ENCODE measurements at places on chromosomes 1 and 21. TPM values are rescaled to one million over a fixed set of nuclear protein-coding genes. Genes with fewer than 3 reads are reported as not detected.

Gene SYT6
- not detected for total RNA-seq

Gene CDC42
- 340 TPM for total RNA-seq

Gene RGSL1
- total RNA-seq = not detected

Gene RSPH1
- total RNA-seq = not detected

Gene SPATA46
- not detected for total RNA-seq

Gene HSPB7
- total RNA-seq = 2.3 TPM

Gene SEC22B
- total RNA-seq = 49.0 TPM

Gene TNFAIP8L2
- total RNA-seq = not detected
